Cerebellum (tissue), 4 donors: ENCODE measurements at places on chromosomes 1 and 21. TPM values are rescaled to one million over a fixed set of nuclear protein-coding genes. Genes with fewer than 3 reads are reported as not detected.

The HENMT1 gene
- total RNA-seq = 17.2 TPM

The SPRR2F gene
- total RNA-seq = not detected

The DDR2 gene
- 15.0 TPM for total RNA-seq

The VHLL gene
- total RNA-seq = 0.64 TPM

The TNFRSF18 gene
- not detected for total RNA-seq

The ARMH1 gene
- 5.2 TPM for total RNA-seq

The FMO4 gene
- total RNA-seq = 2.4 TPM

The BSND gene
- 0.09 TPM for total RNA-seq

The FAM110D gene
- total RNA-seq = 0.64 TPM

The WNT3A gene
- 0.45 TPM for total RNA-seq

The OR10Z1 gene
- not detected for total RNA-seq

The TMEM50A gene
- 65.5 TPM for total RNA-seq

The CD2 gene
- total RNA-seq = not detected

The CREB3L4 gene
- total RNA-seq = 13.8 TPM

The NEXN gene
- 3.2 TPM for total RNA-seq

The MAP3K21 gene
- total RNA-seq = 8.8 TPM

The TFF3 gene
- total RNA-seq = not detected

The TRIM67 gene
- total RNA-seq = 29.4 TPM

The KRTAP11-1 gene
- total RNA-seq = not detected

The C8B gene
- not detected for total RNA-seq

The C1orf167 gene
- not detected for total RNA-seq

The RHEX gene
- total RNA-seq = not detected

The BLACAT1 gene
- 2.5 TPM for total RNA-seq

The WARS2 gene
- 15.3 TPM for total RNA-seq

The KCND3 gene
- 34.1 TPM for total RNA-seq

The ZSCAN20 gene
- 11.1 TPM for total RNA-seq

The AGT gene
- 3.6 TPM for total RNA-seq

The TCP10L gene
- total RNA-seq = 7.9 TPM

The CADM3 gene
- 100 TPM for total RNA-seq

The TINAGL1 gene
- total RNA-seq = 4.5 TPM

The SMIM12 gene
- 14.2 TPM for total RNA-seq

The MROH9 gene
- total RNA-seq = not detected

The KRTAP19-2 gene
- not detected for total RNA-seq

The ZNF644 gene
- 169 TPM for total RNA-seq

The TEX38 gene
- not detected for total RNA-seq

The COG2 gene
- total RNA-seq = 24.0 TPM

The GJA5 gene
- 2.1 TPM for total RNA-seq

The CELA2B gene
- total RNA-seq = not detected

The SMIM1 gene
- total RNA-seq = 1.7 TPM

The OR2T29 gene
- not detected for total RNA-seq

The MX2 gene
- total RNA-seq = 0.36 TPM

The ASAP3 gene
- 16.2 TPM for total RNA-seq

The OVAAL gene
- not detected for total RNA-seq

The PTBP2 gene
- 182 TPM for total RNA-seq

The MYOG gene
- total RNA-seq = not detected

The CHI3L1 gene
- total RNA-seq = 0.18 TPM

The XKR8 gene
- total RNA-seq = 3.4 TPM

The TPRG1L gene
- total RNA-seq = 12.1 TPM

The ECM1 gene
- 1.9 TPM for total RNA-seq

The NIBAN1 gene
- 3.8 TPM for total RNA-seq

The LENEP gene
- 1.5 TPM for total RNA-seq

The LMX1A gene
- total RNA-seq = 13.3 TPM

The ADORA1 gene
- total RNA-seq = 19.1 TPM

The HRNR gene
- total RNA-seq = not detected

The TMEM200B gene
- total RNA-seq = 0.82 TPM
